Activated CD4-positive, alpha-beta T cell treated with anti-CD3 and anti-CD28 coated beads, Interleukin-2, amount 50 U/mL, for 24 hours (primary cell): ENCODE measurements at places on chromosomes 11 and 22.

DNA sequence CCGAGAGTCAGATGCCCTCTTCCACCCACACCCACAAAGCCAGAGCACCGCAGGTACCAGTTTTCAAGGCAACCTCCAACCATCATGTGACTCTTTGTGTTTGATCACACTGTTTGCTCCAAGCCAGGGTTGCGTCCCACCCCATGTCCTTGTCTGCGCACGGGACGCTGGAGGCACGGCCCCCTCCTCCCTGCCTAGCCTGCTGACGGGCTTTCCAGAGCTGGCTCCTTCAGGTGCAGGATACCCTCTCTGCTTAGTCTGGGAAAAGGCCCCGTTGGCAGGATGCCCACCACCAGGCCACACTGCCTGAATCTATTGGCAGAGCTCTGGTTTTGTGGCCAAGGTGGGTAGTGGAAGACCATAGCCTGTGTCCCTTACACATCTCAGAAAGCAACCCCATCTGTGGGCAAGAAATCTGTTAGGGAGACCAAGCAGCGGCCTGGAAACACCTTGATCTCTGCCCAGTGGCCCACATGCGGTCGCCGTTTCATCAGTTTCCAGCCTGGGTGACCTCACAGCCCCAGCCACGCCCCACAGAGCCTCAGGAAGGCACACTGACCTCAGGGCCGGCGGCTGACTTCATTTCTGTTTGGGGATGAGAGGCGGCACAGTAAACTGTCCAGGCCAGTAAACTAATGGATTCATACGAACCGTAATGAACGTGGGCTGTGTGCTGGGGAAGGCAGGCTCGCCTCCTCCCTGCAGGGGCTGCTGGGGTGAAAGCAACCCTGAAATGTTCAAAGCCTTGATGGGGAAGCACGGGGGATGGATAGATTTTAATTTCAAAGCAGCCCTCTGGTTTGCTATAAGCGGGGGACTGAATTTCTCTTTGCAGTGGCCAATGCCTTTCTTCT, 25.8 kb downstream of the CDPF1 start:
- no peak for DNase-seq

DNA sequence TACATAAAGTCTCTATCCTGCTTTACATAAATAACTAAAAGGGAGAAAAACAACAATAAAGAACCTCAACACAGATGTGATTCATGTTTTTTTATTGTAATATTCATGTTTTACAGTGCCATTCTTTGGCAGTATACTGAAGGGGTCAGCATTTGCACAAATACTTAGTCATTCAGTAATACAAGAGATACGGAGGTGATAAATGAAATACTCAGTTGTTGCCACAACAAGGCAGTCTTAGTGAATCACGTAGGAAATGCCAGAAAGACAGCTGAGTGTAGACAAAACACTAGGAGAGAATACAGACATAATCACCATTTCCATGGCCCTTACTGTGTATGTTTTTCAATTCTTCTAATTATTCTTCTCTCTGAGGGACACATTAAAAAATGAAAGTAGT, 910.4 kb downstream of the METTL15 start:
- DNase-seq, result no peak

GRCh38 chr22:43819931-43820640, 8.0 kb upstream of the EFCAB6 start:
- DNase-seq, result no peak

DNA sequence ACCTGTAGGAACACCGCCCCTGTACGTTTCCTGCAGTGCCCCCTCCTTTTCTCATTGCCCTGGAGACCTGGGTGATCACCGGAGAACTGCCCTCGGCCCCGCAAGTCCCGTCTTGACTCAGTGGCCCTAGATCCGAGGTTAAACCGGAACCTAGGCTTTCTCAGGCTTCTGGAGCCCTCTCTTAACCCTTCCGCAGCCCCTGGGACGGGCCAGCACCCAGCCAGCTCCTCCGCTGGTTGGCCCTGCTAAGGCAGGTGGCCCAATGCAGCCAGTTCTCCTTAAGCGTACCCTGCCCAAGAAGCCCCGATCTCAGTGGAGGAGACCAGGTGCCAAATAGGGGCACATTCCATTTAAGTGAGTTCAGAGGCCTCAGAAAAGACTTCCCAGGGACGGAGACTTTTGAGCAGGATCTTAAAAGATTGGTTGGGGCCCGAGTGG, 776 bp downstream of the NLRX1 start:
- DNase-seq, result no peak

- no peak for DNase-seq
Measured at GRCh38 chr11:77517226-77517625, 43.3 kb upstream of the PAK1 start.

DNA sequence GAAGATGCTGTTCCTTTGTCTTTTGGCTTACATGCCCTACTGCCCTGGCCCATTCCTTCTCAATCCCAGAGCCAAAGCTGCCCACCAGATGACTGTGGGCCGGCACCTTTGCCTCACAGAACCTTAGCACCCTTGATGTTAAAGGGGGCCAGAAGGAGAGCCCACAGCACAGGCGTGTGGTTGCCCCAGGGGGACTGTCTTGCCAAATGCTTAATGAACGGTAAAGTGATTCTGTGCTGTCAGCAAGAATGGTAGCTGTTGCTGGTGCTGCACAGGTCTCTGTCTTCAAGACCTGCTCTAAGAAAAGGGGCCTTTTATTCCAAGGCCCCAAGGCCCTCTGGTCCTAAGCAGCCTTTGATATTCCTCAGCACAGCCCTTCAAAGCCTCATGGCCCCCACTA, 113.3 kb downstream of the MORC2 start:
- DNase-seq, result no peak

GRCh38 chr22:29798318-29798717, 31.1 kb downstream of the UQCR10 start:
- DNase-seq, result no peak

DNA sequence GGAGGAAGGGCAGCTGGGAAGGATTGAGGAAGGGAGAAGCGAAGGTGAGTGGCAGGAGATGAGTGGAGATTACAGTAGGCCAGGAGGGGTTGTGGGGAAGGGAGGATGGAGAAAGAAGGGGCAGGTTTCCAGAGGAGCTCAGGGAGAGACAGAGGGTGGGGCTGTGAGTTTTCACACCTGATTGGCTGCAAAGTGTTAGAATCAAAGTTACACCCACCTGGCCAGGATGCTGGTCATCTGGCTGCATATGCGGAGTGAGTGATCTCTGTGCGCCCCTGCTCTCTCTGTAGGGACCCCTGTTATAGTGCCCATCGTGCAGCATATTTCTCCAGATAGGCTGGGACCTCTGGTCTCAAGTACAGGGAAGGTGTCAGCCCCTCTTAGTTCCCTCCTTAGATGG, 18.3 kb downstream of the AMPD3 start:
- no peak for DNase-seq

- DNase-seq, result no peak
Measured at GRCh38 chr11:125224391-125225021, 60.0 kb downstream of the PKNOX2 start.

GRCh38 chr22:37681001-37681424, 5.1 kb upstream of the NOL12 start:
- no peak for DNase-seq

DNA sequence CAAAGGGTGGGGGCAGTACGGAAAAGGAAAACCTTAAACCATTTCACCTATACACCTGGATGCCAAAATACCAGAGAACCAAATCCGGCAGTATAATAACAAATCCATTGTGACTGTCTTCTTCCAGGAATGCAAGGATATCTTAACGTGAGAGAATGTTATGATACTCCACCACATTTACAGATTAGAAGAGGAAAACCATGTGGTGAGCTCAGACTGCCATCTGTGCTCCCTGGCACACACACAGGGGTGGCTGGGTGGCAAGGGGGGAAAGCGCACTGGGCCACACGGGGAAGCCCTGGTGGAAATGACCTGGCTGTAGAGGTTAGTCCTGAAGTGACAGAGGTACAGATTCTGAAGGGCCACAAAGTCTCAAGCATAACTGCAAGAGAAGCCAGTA, 9.9 kb downstream of the EIF1AD start:
- no peak for DNase-seq

DNA sequence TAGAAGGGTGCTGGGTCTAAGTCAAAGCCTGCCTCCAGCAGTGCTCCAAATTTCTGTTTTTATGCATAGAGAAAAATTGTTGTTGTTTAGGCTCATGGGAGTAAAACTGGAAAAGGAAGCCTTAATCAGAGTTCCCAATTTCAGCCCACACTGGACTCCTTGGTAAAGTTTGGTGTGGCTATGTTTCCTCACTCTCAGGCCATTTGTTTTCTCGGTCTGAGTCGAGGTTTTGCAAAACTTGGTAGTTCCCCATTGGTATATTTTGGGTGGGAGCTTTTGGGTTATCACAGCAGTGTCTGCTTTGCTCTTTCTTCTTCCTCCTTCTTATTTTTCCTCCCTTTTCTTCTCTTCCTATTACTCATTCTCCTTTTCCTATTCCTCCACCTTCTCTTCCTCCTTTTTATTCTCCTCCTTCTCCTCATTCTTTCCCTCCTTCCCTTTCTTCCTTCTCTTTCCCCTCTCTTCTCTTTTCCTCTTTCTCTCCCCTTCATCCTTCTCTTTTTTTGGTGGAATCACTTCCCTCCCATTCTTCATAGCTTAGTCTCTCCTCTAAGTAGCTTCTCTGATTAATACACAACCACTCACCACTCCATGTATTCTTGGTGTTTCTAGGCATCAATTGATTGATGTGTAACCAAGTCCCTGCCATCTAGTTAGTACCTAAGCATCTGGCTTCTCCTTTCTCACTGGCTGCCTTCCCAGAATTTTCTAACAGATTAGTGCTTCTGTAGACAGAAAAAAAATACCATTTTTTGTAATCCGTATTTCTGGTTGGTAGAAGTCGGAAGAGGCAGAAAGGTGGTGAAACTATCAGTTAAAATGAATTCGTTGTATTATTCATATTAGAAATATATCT, 10.1 kb downstream of the SLC5A1 start:
- no peak for DNase-seq

DNA sequence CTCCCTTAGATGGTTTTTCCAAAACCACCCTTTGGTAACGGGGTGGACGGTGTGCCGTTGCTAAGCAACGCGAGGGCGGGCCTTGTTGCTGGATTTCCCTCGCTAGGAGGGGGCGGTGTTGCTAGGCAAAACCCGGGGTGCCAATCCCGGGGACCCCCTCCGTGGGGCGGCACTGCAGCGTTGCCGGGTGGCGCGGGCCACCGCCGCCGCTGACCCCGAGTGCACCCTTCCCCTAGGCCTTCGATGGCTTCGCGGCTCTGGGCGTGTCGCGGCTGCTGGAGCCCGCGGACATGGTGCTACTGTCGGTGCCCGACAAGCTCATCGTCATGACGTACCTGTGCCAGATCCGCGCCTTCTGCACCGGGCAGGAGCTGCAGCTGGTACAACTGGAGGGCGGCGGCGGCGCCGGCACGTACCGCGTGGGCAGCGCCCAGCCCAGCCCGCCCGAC, 8.9 kb downstream of the EHBP1L1 start:
- no peak for DNase-seq

- DNase-seq, result no peak
Measured at GRCh38 chr11:69425895-69426544, 55.4 kb upstream of the LINC01488 start.

DNA sequence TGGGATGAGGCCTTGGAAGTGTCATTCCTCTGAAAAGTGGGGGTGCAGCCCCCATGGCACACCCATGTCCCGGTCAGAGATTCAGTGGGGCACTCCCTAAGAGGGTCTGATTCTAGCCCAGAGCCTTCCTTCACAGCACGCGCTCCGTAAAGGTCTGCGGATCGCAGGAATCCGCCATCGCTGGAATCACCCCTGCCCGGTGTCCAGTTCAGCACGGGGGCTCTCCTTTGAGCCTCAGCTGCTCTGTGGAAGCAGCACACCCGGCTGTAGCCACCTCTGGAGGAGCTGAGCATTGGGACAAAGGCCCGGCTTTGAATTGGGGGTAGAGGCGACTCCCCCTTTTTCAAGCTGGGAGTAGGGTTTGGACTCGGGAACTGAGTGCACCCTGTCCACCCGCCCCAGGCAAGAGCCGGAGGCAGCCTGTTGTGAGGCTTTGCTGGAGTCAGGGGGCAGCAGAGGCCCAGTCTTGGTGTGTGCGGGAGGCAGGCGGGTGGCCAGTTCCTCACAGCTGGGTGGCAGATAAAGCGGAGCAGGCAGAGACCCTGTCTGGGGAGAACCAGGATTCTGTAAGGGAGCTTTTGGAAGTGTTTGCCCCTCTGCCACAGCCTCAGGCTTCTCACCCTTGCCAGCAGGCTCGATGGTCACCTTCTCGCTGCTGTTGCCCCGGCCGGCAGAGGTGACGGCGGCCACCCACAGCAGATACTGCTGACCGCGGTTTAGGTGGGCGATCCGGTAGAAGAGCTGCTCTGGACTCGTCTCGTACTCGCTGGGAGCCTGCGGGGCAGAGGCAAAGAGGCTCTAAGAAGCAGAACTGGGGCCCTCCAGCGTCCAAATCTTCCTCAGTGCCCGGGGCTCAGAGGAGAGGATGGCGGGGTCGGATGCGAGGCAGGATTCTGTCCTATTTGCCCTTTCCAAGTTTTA, 115.9 kb downstream of the CEP164 start:
- DNase-seq, result no peak

DNA sequence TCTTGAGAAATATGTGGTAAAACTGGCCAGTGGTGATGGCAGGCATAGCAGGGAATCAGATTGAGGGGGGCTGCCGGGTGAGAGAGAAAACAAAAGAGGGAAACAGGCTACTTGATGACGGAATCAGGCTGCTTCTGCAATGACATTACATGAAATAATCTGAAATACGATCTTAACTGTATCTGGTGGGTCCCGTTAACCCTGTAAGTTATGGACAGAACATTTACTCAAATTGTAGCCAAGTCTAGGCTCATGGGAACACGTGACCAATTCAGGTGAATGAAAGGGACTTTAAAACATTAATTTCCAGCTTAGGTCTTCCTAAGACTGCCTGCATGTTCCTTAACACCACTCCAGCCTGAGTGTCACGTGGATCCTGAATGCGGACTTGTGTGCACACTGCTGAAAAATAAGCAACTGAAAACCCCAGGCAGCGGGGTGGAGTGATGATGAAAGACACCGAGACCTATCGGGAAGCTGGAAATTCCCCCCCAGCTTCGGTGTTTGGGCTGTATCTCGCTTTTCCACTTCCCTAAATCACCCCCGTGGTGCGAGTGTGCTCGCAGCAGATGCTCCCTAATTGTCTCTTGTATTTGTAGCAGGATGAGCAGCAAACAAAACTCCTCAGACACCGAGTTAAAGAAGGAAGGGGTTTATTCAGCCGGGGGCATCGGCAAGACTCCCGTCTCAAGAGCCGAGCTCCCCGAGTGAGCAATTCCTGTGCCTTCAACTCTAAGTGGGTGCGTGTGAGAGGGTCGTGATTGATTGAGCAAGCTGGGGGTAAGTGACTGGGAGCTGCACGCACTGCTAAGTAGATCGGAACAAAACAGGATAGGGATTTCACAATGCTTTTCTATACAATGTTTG, 145.0 kb upstream of the GRK3 start:
- no peak for DNase-seq

DNA sequence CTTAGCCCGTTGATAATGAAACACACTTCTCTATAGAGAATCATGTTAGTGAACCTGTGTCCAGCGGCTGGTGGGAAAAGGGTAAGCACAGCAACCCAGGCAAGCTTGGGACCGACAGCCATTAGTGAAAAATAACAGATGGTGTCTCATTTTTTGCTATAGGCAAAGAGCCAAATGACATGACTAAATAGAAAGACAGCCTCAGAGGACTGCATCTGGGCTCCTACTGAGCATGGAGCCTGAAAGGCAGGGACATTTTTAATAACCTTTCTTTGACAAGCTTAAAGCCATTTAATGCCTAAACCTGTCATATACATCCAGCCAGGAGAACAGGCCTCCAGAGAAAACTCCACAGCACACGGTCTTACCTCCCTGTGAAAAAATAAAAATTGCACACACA, 67.0 kb downstream of the FANCF start:
- DNase-seq, result no peak

- no peak for DNase-seq
Measured at GRCh38 chr11:69333149-69333710, 39.3 kb downstream of the MYEOV start.
